ENCODE measurements at places on chromosomes 13 and 19.
A peak's percentile ranks its signal among the peaks of the same experiment; 100 is the strongest.

- no peak for DNase-seq
Observed at GRCh38 chr19:4980838-4981680, 12.1 kb downstream of the KDM4B start.

- DNase-seq, result no peak
Observed at GRCh38 chr13:26895081-26895807, 134.7 kb upstream of the GPR12 start.

DNA sequence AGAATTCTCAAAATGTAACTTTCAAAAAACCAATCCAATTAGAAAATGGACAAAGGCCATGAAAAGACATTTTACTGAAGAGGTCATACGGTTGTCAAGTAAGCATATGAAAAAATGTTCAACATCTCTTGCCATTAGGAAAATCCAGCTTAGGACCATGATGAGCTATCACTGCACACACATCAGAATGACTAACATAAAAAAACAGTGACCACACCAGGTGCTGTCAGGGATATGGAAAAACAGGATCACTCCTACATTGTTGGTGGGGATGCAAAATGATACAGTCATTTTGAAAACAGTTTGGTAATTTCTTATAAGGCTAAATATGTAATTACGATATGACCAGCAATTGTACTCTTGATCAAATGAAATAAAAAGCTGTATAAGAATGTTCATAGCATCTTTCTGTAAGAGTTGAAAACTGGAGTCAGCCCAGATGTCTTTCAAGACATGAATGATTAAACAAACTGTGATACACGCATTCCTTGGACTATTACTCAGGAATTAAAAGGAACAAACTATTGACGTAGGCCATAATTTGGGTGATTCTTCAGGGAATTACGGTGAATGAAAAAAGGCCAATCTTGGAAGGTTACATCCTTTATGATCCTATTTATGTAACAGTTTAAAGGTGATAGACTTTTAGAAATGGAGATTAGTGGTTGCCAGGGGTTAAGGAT, 26.9 kb upstream of the RCBTB2 start:
- peak; percentile 21 for DNase-seq

- no peak for DNase-seq
Observed at GRCh38 chr13:75073786-75074185, 408.2 kb downstream of the TBC1D4 start.

GRCh38 chr13:48902368-48902767, 73.3 kb upstream of the FNDC3A start:
- DNase-seq, result peak; percentile 10

DNA sequence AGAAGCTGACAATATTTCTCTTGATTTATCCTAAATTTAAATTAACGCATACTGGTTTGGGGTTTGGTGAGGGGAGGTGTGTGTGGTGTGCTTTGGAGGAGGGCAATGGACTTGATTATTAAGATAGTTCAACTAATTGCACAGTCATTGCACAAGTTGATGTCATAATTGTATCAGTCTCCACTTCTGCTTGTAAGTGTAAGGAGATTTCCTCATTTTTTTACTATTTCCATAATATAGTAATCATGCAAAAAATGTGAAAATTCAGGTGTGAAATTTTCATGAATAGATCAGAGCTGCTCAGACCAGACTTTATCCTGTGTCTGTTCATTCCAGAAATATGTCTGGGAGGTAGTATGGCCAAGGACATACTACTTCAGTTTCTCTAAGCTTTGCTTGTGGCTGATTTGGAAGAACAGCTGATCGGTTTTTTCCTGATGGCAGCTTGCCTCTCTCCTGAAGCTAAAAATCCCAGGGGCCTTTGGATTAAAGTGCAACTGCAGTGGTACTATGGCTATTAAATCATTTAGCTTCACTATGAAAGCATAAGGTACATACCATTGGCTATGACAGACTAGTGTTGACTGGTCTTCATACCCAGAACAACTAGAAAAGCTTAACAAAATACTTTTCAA, 201.8 kb upstream of the MIR17HG start:
- peak; percentile 74 for DNase-seq
